AG09309 (cell line): ENCODE measurements at places on chromosomes 1 and 21.

GRCh38 chr1:73803380-73803779 lies 394.6 kb downstream of the LRRIQ3 start:
- no peak for DNase-seq

- DNase-seq, result no peak
Measured at GRCh38 chr1:94553323-94553730, 11.8 kb upstream of the F3 start.

DNA sequence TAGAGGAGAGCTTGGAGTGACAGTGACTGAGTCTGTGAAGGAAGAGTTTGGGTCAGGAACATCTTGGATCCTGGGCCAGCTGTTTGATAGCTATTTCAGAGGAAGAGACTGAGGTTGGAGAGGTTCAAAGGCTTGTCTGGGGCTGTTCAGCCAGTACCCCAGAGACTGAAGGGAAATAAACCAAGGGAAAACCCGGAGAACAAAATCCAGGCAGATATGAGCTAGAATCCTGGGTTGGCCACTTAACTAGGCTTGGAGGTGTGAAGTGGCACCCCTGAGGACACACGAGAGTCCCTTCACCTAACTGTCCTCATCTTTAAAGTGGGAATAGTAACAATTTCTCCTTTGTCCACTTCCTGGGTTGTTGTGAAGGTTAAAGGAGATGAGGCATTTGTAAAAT lies 23.1 kb upstream of the EPB41 start:
- DNase-seq, result no peak

DNA sequence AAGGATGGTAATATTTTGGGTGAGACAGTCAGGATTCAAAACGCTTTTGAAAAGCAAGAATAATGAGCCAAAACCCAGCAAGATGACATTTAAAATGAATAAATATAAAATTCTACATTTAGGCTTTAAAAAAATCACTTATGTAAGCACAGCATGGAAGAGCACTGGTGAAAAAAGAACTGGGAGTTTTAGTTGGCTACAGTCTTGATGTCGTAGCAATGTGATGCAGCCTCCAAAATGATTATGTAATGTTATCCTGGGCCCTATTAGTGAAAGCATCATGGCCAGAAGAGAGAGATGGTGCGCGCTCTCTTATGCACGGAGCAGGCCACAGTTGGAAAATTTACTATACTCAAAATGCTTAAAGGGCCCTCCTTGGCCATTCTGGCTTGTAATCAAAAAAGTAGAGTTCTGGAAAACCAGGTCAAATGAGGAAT lies 5.1 kb downstream of the KCNJ9 start:
- DNase-seq, result no peak

- DNase-seq, result no peak
Measured at GRCh38 chr21:43867332-43867703, 2.3 kb downstream of the AGPAT3 start.

DNA sequence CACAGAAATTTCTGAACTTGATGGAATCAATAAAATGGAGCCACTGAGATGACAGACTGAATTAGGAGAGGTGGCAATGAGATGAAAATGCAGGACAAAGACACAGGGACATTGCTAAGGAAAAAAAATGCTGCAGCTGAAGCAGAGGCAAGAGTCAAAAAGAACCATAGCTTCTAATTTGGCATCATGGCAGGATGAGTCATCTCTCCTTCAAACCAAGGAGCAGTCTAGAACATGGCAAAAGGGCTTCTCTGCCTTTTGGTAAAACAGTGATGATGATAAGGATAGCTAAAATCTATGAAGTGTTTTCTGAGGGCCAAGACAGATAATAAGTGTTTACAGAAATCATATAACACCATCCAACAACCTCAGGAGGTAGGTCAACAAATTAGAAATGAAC lies 16.8 kb downstream of the SLC19A2 start:
- no peak for DNase-seq

GRCh38 chr1:154557248-154557938 lies 1.1 kb downstream of the UBE2Q1 start:
- no peak for DNase-seq

DNA sequence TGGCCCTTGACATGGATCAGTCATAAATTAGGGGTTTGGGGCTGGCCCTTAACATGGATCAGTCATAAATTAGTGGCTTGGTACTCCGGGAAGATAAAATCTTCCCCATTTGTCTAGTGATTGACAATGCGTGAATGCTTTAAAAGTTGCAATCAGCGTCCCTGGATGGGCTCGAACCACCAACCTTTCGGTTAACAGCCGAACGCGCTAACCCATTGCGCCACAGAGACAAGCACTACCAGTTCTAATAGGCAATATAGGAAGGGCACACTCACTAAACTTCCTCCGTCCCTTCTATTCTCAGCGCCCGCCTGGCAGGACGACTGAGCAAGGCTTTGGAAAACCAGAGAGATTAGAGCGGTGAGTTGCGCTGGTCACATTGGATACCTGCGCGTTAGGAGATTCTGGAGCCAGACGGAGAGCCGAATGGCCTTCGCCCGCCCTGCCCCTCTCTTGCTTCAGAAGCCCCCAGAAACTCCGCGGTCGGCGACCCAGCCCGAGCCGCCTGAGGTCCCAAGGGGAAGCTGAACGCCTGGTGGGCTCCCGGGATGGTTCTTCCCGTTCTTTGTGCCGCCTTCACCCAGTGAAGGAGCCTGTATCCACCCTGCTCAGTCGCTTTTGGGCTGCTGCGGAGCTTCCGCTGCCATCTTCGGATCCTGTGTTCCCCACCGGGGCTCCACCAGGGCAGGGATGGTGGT lies 235.9 kb downstream of the FAM72C start:
- no peak for DNase-seq

DNA sequence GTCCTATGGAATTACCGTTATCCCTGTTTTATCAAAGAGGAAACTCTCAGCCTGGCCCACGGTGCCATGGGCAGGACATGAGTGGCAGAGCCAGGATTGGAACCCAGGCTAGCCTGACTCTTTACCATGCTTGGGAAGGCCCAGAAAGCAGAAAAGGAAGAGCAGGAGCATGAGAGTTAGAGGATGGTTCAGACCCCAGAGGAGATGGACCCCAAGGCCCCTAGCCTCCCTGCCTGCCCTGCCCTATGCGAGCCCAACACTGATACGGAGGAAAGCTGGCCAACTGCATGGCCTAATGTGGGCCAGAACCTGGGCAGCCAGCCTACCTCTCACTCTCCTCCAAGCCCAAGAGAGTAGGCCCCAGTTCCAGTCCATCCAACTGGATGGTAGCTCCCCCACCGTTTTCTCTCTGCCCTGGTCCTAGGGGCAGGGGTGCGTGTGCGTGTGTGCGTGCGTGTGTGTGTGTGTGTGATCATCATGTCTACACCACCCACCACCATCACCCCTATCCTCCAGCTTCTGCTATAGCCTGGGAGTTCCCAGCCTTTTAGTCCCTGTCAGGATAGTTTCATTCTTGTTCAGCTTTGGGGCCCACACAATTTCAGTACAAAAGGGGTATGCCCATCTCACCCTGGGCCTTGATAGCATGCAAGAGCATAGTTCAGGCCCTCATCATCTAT lies 15.4 kb upstream of the MEX3A start:
- DNase-seq, result no peak

GRCh38 chr1:24923485-24924113 lies 6.5 kb downstream of the RUNX3 start:
- no peak for DNase-seq

DNA sequence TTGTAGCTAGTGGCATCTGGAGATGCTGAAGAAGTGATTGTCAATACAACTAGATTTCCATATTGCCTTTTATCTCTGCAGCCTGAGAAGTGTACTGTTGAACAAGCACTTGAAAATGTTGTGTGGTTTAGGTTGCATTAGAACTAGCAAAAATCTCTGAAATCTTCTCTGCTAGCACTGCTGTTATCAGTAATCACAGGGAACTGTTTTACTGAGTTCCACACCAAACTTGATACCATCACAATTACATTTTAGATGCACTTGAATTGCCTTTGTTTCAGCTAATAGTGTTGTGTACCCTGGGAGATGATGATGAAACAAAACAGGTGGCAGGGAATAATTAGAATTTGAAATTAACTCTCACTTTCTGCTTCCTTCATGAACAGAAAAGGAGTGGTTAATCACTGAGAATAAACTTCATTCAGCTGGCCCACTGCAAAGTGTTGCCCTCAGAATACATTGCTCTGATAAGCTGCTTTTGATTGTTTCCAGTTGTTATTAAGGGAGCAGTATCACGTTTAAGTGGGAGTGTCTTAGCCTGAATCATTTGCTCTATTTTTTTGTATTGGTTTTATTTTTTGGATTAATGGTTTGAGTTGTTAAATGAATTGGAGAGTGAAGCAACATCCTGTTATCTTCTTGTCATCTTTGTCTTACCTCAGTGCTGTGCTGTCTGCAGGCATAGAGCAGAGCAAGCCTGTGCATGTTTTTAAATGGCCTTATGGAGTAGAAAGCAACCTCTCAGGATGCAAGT lies 13.0 kb downstream of the FAM20B start:
- no peak for DNase-seq

GRCh38 chr1:235997049-235997448 lies 67.8 kb downstream of the NID1 start:
- no peak for DNase-seq

- DNase-seq, result no peak
Measured at GRCh38 chr1:210294999-210295745, 33.5 kb upstream of the HHAT start.

DNA sequence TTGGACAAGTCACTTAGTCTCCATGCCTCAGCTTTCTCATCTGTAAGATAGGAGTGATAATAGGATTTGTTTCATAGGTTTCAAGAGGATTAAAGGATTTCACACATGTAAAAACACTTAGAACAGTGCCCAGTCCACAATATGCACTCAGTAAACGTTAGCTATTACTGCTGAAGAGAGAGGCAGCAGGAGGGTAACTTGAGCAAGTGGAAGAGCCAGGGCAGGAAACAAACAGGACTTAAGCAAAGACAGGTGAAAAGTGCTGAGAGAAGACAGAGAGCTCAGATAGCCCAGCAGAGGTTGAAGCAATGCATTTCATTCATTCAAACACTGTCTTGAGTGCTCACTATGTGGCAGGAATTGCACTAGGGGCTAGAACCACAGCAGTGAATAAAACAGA lies 21.1 kb upstream of the H3-3A start:
- no peak for DNase-seq

GRCh38 chr21:26437326-26438009 lies 135.6 kb downstream of the CYYR1 start:
- no peak for DNase-seq
